SHP77 treated with DMSO at 0.1 percent for 48 hours (cell line): ENCODE measurements at places on chromosomes 2 and 18.
A peak's percentile ranks its signal among the peaks of the same experiment; 100 is the strongest.

- DNase-seq, result no peak
These were observed 6.9 kb downstream of the STEAP3 start for GRCh38 chr2:119230219-119231185.

- no peak for DNase-seq
These were observed 68.7 kb upstream of the PSMD14 start for GRCh38 chr2:161239326-161240109.

DNA sequence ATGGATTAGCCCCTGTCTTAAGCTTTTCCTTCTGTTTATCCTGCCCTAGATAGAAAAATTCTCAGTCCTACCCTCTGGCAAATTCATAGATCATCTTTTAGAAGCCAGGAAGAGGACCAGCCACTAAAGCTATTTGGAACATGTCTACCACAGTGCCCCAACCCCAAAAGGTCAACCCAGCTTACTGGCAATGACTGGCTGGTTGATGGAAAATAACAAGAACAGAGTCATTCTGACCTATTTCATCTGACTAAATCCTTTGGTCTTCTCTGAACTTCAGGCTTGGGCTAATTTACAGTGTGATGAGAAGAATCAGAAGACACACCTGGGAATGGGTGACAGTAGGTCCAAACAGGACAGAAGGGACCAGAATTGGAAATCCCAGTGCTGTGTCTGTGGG lies 227.3 kb upstream of the CCDC68 start:
- no peak for DNase-seq

- no peak for DNase-seq
These were observed 376.8 kb upstream of the NT5C1B start for GRCh38 chr2:18966131-18966530.

DNA sequence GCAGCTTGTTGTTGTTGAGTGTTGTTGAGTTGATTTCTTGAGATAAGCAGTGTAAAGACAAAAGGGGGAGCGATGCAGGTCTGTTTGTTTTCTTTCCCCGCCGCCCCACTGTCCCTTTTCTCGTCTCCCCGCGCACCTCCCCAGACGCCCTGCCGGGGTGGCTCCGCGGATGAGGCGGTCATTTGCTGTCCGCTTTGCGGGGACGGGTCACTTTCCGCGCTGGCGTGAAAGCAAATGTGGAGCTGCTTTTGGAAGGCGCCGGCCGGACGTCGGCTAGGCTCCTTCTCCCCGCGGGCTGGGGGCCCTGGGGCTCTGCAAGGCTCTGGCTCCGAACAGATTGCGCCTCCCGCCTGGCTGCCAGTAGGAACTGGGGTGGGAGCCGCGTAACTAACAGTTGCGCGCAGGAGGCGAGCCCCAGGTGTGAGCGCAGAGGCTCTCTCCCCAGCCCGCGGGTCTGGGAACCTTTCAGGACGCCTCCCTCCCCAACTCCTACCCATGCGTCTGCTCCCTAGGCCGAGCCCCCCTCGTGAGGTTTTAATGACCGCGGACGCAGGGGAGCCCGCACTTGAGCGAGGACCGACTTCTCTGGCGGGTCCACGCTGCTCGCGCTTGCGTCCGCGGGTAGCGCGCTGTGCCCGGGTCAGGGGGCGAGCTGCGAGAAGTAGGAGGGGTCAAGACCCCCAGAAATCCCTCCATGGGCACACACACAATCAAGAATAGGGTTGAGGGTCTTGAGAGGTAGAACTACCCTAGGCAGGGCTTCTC lies 146.6 kb downstream of the MEIS1 start:
- no peak for DNase-seq

- DNase-seq, result no peak
These were observed 23.5 kb upstream of the DNMT3A start for GRCh38 chr2:25365241-25365640.

DNA sequence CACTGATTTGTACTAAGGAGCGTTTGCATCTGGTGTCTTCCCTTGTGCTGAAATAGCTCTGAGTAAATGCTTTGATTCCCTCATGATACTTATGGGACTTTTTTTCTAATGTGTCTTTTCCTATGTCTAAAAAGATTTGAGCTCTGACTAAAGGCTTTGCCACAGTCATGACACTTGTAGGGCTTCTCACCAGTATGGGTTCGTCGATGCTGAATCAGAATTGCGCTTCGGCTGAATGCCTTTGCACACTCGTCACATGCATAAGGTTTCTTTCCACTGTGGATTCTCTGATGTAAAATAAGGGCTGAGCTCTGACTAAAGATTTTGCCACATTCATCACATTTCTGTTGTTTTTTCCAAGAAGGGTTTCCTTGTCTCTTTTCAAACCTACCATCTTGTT lies 8.0 kb downstream of the ZNF396 start:
- DNase-seq, result no peak

DNA sequence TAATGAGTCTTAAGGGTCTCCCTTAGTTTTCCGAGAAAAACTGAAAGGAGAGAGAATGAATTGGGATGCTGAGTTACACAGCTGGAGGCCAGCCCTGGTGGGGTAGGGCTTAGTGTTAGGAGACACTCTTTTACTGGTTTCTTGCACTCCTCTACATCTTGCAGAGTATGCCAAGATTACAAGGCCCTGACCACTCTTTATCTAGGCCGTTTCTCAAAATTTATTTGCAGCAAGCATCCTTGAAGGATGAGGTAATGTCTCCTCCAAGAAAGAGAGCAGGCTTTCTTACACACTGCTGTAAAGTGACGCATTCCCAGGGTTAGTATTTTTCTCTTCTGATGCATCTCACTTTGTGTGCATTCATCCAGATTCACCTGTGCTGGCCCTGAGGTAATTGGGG lies 166.2 kb downstream of the TDRD15 start:
- DNase-seq, result no peak

GRCh38 chr2:127700527-127701192 lies 637 bp upstream of the SFT2D3 start:
- DNase-seq, result peak; percentile 69

GRCh38 chr2:22486343-22486742 lies 898.6 kb upstream of the KLHL29 start:
- DNase-seq, result no peak

DNA sequence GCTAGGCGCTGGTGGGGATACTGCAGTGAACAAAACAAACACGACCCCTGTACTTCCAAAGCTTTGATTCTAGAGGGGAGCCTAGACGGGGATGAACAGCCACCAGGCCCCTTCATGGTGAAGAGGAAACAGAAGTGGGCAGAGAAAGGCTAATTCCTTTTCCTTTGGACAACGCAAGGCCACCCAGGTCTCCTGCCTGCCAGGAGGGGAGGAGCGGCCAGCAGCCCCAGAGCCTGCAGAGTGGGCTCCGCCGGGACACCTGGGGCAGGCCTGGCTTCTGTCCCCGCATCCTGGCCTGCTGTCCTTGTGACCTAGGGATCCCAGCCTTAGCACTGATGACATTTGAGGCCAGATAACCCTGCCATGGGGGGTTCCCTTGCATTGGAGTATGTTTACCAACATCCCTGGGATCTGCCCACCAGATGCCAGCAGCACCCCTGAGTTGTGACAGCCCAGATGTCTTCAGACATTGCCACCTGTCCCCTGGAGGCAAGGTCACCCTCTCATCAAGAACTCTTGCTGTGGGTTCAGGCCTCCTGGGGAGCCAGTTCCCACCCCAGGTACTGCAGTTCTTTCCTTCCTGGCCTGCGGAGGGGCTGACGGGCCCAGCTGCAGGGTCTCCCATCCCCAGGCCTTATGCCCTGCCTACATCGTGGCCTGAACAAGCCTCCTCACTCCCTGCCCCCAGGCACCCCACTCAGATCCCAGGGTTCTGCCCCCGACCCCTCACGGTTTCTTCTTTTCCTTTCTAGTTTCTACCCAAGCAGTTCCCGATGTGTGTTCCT lies 125.7 kb downstream of the SEPTIN10 start:
- DNase-seq, result no peak

DNA sequence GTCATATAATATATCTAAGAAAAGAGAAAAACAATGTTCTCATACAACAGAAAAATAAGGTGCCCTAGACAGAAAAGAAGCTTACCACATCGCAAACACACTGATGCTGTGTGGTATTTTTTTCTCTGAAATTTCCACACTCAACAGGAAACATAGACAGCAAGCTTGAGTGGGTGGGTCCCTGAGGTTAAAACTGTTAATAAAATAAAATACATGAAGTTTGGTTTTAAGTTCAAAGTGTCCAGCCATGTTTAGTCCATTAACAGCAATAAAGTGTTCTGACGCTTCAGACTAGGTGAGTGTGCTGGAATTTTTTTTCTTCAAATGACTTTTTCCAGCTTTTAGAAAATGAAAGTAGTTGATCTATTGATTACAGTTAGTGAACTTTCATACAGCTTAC lies 83.3 kb upstream of the EPB41L5 start:
- DNase-seq, result no peak

GRCh38 chr2:110796716-110797301 lies 64.4 kb downstream of the ACOXL start:
- DNase-seq, result no peak

- DNase-seq, result no peak
These were observed 33.7 kb upstream of the COL5A2 start for GRCh38 chr2:189213250-189213649.
